ENCODE measurements at places on chromosomes 11 and 22. TPM values are rescaled to one million over a fixed set of nuclear protein-coding genes. Genes with fewer than 3 reads are reported as not detected.
A peak's percentile ranks its signal among the peaks of the same experiment; 100 is the strongest.

GRCh38 chr11:123381817-123382554, 48.1 kb upstream of the GRAMD1B start:
- DNase-seq, result no peak

DNA sequence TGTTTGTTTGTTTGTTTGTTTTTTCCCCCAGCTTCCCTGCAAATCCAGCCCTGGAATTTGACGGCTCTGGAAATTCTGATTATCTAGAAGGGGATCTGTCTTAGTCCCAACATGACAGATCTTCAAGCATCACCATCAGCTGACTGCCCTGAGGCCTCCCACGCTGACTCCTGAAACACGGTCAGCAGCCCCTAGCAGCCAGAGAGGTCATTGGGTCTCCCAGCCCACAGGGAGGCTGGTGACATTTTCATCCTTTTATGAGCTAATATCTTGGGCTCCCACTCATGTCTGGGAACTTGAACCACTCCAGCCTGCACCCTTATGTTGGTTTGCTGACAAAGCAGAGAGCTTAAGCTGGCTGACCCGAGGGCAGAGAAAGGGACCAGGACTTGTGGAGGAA, 66.0 kb upstream of the TIMP3 start:
- DNase-seq, result no peak

- DNase-seq, result no peak
These were observed 2.0 kb upstream of the CAPN5 start for GRCh38 chr11:77064648-77065217.

GRCh38 chr11:28439403-28439802, 331.2 kb downstream of the METTL15 start:
- DNase-seq, result no peak

DNA sequence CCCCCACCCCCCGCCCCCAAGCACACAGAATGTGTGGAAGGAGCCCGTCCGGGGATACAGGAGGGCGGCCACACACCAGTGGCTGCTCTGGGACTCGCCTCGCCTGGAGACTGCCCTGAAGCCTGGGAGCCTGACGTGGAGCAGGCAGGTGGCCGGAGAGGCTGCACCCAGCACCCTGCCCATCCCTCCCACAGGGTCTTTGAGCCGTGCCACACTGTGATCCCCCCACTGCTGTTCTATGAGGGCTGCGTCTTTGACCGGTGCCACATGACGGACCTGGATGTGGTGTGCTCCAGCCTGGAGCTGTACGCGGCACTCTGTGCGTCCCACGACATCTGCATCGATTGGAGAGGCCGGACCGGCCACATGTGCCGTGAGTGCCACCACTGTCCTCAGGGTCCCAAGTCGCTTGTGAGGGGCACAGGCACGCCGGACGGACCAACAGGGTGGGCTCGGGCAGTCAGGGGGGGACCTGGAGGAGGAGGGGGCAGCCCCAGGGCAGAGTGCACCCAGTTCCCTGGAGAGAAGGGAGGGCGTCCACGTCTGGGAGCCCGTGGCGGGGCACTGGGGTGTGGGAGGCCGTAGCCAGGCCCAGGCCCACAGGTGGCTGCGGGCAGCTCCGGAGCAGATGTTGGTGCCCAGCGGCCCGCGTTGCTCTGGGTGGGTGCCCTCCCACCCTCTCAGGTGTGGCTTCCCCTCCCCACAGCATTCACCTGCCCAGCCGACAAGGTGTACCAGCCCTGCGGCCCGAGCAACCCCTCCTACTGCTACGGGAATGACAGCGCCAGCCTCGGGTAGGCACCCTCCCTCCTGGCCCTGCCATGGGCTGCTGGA, 27.0 kb upstream of the MUC5B start:
- peak; percentile 41 for DNase-seq

The OR2AG1 gene
- not detected for total RNA-seq

The TEX12 gene
- total RNA-seq, result not detected

The HSD17B12 gene
- total RNA-seq, result 101 TPM
